ENCODE measurements at places on chromosomes 13 and 19. TPM values are rescaled to one million over a fixed set of nuclear protein-coding genes. Genes with fewer than 3 reads are reported as not detected.

The KCNN1 gene
- 0.48 TPM for total RNA-seq

The CPAMD8 gene
- 11.3 TPM for total RNA-seq

The GARIN5A gene
- not detected for total RNA-seq

The CRLF1 gene
- total RNA-seq, result 10.1 TPM

The VAV1 gene
- 8.2 TPM for total RNA-seq

The LAIR1 gene
- 19.7 TPM for total RNA-seq

GRCh38 chr13:49524740-49525501, 29.2 kb downstream of the PHF11 start:
- no peak for DNase-seq

- DNase-seq, result peak; percentile 17
These were observed 87.6 kb downstream of the HSPH1 start for GRCh38 chr13:31073859-31074718.

DNA sequence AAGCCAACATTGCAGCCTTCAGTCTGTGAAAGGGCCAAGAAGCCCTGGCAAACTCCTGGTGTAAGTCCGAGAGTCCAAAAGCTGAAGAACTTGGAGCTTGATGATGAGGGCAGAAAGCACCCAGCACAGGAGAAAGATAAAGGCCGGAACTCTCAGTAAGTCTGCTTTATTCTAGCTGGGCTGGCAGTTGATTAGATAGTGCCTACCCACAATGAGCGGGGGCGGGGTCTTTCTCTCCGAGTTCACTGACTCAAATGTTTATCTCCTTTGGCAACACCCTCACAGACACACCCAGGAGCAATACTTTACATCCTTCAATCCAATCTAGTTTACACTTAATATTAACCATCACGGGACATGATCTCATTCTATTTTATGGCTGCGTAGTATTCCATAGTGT, 1317.1 kb downstream of the SLITRK1 start:
- no peak for DNase-seq

DNA sequence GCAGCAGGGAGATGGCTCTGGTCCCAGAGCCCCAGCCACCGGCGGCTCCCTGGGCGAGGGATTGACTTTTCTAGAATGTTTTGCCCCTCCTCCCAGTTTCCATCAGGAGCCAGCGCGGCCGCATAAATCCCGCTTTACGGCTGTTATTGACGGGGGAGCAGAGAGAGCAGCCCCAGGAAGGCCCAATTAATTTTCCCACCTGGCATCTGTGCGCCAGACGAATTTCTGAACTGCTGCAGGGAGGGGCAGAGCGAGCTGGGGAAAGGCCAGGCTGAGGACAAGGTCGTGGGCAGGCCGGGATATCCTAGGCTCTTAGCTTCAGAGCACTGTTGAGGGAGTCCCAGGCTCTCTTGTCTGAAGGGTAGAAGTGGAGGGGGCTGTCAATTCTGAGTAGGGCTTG, 24.7 kb downstream of the ZNRF4 start:
- DNase-seq, result no peak

- no peak for DNase-seq
These were observed 4.8 kb downstream of the RUBCNL start for GRCh38 chr13:46382224-46382623.

- no peak for DNase-seq
These were observed 17.5 kb upstream of the PSG9 start for GRCh38 chr19:43286786-43287185.

DNA sequence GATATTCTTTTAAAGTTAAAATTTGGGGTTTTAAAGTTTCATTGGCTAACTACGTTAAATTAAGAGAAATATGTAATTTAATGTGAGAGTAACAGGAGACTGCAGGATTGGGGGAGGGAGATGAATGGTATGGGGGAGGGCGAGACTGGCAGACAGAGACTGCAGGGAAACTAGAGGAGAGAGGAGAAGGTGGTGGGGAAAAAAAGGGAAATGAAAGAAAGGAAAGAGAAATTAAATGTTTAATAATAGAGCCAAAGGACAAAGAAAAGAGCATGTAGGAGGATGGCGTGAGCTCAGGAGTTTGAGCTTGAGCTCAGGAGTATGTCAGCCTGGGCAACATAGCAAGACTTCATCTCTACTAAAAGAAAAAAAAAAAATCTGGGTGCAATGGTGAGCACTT, 115.9 kb downstream of the RFC3 start:
- no peak for DNase-seq

DNA sequence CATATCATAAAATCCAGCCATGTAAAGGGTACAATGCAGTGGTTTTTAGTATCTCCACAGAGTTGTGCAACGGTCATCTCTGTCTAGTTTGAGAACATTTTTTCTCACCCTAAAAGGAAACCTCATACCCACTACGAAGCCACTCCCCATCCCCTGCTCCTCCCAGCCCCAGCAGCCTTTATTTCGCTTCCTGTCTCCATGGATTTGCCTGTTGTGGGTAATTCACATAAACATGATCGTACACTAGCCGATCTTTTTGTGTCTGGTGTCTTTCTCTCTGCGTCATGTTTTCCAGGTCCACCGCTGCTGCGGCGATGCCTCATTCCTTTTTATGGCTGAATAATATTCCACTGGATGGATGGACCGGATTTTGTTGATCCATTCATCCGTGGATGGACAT, 28.6 kb downstream of the BICRA start:
- DNase-seq, result no peak

DNA sequence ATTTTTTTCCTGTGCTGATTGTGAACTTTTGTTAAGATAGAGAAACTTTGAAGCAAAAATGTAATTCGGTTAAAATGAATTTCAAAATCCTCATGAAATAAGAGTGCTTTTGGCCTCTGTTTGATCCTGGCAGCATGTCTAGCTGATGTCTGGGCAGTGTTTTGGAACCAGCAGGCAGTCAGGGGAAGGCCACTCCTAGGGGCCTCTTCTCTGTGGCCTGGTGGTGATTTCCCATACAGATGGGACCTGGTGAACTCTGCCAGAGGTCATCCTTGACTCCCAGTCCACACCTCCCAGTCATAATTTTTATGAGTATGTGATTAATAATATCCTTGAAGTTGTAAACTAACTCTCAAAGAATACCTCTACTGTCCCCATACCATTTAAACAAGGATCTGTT, 226.6 kb downstream of the PCCA start:
- peak; percentile 20 for DNase-seq

Measured in umbilical cord (tissue), 2 donors.